ENCODE measurements at places on chromosomes 2 and 18.
A peak's percentile ranks its signal among the peaks of the same experiment; 100 is the strongest.

DNA sequence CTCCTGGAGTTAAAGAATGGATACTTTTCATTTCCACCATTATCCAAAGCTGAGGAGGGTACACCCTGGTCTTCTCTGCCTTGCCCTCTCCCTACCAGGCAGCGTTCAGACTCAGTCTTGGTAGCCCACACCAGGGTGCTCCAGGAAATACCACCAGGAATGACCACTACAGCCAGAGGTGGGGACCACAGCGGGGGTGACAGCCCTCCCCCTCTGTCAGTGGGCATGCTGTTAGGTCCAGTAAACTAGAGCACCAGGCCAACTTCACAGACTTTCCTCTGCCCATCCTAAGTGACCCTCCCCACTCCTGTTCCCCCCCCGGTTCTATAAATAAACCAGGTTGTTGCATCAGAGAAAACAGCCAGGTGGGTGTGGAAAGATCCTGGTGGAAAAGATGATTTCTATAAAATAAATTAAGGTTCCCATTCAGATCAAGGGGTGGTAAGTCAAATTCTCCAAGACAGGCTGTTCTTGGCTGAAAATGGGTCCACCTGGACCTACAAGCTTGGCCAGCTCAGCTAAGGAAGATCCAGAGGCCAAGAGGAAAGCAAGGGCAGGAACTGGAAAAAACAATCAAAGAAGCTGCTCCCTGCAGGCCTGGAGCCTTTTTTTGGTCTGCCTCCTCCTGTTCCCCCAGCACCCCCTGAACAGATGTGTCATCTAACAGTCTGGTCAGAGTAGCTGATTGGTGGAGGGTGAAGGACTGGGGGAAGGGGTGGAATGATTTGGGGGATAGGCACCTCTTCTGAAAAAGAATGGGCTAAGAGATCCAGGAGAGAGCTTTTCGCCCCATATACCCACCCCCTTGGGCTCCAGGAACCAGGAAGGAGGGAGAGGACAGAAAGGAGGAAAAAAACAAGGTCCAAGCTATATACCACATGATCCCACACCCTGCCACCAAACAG lies 2.3 kb downstream of the RAB11FIP5 start:
- no peak for DNase-seq

DNA sequence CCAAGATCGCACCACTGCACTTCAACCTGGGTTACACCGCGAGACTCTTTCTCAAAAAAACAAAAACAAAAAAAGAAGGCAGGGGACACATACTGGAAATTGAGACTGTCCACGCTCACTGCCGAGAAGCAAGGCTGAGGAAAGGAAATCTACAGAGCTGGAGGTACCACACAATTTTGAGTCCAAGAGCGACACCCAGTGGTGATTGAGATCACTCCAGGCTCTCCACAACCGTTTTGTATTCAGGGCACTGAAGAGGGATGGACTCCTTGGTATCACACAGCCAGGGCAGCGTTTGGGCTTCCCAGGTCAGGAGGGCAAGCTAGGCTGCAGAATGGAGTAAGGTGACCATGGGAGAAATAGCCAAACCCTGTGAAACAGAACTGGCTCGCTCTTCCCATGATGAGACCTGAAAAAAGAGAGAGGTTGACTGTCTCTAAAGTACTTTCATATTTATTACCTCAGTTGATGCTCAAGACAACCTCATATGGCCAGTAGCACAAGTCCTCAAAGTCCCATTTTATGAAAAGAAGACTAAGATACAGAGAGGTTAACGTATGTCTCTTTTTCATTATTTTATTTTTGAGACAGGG lies 74.5 kb upstream of the YPEL5 start:
- peak; percentile 45 for DNase-seq

GRCh38 chr2:157691695-157692094 lies 63.0 kb upstream of the ACVR1C start:
- DNase-seq = no peak

GRCh38 chr2:119772128-119772527 lies 12.4 kb downstream of the PTPN4 start:
- DNase-seq = no peak

DNA sequence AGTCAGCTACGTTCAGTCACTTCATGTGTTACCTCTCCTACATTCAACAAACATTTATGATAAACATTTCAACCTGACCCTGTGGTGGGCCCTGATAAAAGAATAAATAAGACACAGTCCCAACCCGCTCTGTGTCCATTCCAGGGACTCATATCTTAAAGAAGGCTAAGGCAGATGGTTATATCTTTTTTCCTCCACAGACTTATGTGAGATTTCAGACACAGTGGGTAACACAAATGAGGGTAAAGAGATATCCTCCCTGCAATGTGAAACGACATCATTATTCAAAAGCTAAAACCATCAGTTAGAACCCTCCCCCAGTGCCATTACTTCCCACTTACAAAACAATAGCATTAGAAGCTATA lies 11.1 kb upstream of the HNRNPLL start:
- no peak for DNase-seq
